ENCODE measurements at places on chromosomes 1 and 21. TPM values are rescaled to one million over a fixed set of nuclear protein-coding genes. Genes with fewer than 3 reads are reported as not detected.

The C1orf141 gene
- total RNA-seq = not detected

GRCh38 chr1:30899577-30900389, 8.8 kb downstream of the SDC3 start:
- no peaks in the 10 kb centered on the region for H3K36me3 ChIP-seq
- H3K27ac ChIP-seq = no peak overlapping the region
- no peaks in the 10 kb centered on the region for H3K27me3 ChIP-seq
- H3K4me1 ChIP-seq = peaks cover 7% of the 10 kb centered on the region

The KCNH1 gene
- total RNA-seq = 3.2 TPM

GRCh38 chr1:204650911-204651570, 34.5 kb downstream of the LRRN2 start:
- H3K4me3 ChIP-seq = no peak overlapping the region
- DNase-seq = no peak
- H3K27ac ChIP-seq = no peak overlapping the region
- peaks cover 7% of the 10 kb centered on the region for H3K4me1 ChIP-seq
- H3K36me3 ChIP-seq = no peaks in the 10 kb centered on the region

- no peak overlapping the region for H3K4me3 ChIP-seq
- peak; percentile 93 for DNase-seq
- peak overlapping the region; percentile 93 for H3K27ac ChIP-seq
- H3K27me3 ChIP-seq = peaks cover 27% of the 10 kb centered on the region
- H3K36me3 ChIP-seq = no peaks in the 10 kb centered on the region
- H3K4me1 ChIP-seq = peaks cover 6% of the 10 kb centered on the region
Measured at GRCh38 chr1:41371630-41372599, 10.7 kb downstream of the FOXO6 start.

All from endodermal cell (in vitro differentiated cells).